ENCODE measurements at places on chromosomes 5 and 9.

DNA sequence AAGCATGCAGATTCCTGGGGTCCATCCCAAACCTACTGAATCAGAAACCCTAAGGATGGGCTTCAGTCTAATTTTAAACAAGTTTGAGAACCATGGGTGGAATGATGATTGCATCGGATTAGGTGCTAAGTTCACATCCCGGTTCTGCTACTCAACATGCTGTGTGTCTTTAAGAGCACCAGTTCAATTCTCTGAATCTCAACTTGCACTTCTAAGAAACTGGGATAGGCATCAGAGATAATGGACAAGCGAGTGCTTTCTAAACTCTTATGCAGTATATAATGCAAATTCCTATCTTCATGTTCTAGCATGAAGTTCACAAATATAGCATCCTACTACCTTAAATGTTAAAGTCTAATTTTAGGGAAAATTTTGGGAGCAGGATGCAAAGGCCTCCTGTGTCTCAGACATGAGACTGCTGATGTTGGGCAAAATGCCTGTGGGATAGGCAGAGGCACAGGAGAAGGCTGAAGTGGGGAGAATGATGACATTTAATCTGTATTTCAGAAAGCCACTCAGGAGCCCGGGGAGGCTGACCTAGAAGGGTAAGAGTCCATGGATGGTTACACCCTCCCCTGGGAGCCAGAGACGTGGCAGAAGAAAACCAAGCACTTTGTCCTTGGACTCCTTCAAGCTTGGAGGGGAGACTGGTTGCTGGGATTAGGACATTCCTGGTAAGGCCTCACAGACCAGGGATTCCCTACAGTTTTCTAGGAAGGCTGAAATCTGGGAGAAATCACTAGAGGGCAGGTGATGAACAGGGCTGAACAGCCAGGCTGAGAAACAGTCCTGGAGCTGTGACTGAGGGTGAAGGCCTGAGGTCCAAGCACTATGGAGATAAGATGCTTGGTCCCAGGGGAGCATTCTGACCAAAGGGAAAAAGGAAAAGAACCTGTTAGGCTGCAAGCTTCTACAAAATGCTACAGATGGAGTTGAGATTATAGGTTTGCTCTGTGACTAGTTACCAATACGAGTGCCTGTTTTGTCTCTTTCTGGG is 311.9 kb upstream of the PANK3 start:
- no peak for DNase-seq

- DNase-seq = no peak
These were observed 183.9 kb downstream of the SLIT3 start for GRCh38 chr5:169116961-169117461.

DNA sequence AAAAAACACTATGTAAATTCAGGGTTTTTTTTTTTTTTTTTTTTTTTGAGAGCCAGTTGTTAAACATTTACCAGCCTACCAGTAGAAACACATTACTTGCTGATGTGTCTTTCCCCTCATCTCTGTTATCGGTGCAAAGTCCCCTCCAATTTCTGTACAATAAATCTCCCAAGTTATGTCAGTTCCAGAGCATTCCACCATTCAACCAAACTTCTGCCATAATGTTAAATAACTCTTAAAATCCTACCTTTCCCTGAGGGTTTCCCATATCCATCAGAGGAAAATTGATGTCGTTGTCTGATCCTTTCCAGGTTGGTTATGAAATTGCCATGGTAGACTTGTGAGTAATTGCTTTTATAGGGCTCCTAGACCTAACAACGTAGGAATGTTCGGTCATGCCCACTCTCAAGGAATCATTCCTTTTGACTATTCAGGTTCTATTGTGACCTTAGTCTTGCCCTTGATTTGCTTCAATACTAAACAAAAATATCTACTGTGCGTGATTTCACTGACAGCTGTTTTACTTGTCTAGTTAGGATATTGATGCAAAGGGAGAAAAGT is 5.6 kb upstream of the PPP2R2B start:
- DNase-seq = no peak

DNA sequence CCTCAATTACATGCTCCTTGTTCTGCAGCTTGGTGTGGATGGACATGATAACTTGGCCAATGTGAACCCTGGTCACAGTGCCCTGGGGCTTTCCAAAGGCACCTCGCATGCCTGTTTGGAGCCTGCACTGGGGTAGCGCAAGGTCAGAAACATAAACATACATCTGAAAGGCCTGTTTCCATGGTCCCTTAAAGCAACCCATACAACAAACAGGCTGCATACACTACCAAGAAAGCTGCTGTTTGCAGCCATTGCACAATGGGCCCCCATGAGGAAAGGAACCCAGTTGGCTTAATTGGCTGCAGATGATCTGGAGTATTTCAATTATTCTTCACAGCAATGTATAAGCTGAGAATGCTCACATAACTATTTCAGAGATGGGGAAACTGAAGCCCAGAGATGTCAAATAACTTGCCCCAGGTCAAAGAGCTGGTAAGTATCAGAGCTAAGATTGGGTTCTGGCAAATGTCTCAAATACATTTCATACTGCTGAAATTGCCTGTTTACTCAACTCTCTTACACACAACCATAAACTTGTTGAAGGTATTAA is 233.9 kb downstream of the ASTN2 start:
- no peak for DNase-seq

DNA sequence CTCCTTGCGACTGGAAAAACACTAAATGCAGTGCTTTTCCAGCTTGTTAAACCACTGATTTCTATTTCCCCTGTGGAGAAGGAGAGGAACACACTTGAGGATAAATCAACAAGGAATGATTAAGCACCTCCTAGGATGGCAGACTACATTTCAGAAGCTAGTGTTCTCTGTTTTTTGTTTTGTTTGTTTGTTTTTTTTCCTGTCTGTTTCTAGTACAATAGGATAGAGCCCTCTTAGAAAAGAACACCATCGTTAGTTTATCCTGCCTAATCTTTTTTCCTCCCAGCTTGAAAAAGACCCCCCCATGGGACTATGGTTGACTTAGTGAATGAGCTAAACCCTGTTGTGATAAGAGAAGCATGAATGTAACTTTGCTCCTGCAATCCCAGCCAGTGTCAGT is 3.9 kb upstream of the TAL2 start:
- no peak for DNase-seq

- no peak for DNase-seq
These were observed 253.4 kb upstream of the DMAC1 start for GRCh38 chr9:8052991-8053390.

GRCh38 chr5:17805227-17805825 is 171.1 kb downstream of the TAF11L14 start:
- DNase-seq = no peak

DNA sequence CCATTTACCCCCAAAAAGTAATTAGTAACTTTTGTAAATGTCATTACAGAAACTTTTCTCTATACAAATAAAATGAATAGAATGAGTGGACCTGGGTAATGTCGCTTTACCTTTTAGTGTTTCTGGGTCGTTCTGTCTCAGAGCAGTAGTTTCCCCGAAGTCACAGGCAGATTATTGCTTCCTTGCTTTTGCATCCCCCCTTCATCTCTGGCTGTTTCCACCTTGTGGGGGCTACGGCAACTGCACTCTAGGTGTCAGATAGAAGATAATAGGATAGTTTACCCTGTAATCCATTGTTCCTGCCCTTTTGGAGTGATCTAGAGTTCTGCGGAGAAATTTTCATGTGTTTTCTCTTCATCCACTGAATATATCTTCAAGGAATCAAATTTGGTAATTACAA is 68.7 kb downstream of the PRR16 start:
- DNase-seq = no peak

DNA sequence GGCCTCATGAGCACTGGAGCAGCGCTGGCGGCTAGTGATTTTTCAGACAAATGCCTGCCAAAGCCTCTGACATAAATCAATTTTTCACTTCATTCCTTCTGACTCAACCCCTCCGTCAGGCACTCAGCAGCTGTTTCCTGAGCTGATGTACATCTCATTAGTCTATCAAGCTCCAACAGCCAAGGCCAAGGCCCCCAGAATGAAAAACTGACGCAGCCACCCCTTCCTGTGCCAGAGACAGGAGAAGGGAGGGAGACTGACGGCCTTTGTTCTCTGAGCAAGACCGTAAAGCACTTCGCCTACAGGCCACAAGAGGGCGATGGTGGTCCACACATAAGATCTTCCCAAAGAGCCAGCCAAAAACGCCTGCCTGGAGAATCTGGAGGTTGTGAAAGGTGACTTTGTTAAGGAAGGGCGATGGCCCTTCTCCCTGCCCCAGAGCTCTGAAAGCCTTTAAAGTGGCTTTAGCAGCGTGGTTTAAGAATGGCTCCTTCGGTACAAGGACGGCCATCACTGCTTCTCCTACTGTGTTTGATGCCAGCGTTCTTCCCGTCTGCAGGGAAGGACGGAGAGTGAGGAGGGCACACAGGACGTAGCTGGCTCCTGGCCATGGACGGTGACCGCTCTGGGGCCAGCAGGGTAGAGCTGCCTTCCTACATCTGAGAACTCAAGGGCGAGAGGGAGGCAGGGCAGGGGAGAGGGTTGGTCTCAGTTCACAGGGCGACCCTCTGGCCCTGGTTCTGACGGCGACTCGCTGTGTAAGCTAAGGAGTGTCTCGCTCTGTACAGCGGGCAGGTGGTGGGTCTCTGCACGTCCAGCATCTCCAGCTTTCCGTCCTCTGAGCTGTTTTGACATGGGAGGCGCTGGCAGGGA is 37.0 kb downstream of the ALG2 start:
- DNase-seq = peak; percentile 58

GRCh38 chr5:54360925-54361662 is 50.7 kb upstream of the ARL15 start:
- no peak for DNase-seq

GRCh38 chr9:111036946-111037345 is 1.3 kb downstream of the LPAR1 start:
- DNase-seq = no peak

- DNase-seq = no peak
These were observed 51.1 kb downstream of the ENC1 start for GRCh38 chr5:74589204-74590056.

GRCh38 chr5:59317023-59317773 is 576.3 kb downstream of the PDE4D start:
- DNase-seq = no peak

DNA sequence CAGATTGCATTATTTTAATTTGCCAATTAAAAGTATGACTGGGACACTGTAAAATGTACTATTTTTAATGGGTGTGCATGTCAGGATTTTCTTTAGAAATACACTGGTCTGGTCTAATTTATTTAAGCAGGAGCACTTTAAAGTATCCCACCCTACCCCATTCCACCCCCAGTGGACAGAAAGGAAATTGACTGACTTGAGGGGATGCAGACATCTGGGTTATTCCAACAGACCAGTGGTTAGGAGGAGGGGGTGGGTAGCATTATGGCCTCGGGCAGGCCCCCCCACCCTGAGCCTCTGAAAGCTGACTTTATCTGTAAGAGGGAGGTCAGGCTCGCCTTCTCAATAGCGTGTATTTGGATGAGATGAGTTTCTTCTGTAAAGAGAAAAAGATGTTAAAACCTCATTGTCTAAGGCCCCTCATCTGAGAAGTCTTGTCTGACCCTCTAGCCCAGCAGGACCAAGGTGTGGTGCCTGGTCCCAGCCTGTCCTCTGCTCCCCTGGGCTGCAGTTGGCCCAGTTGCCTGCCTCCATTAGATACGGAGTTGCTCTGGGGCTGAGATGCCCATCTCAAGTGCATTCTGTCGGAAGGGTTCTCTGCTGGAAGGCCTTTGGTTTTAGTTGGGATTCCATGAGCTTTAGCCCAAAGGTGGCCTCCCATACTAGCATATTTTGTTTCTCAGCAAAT is 4.4 kb downstream of the HNRNPAB start:
- no peak for DNase-seq

- no peak for DNase-seq
These were observed 15.2 kb downstream of the TMEM171 start for GRCh38 chr5:73135429-73136054.

GRCh38 chr5:72107131-72107900 is at the start of gene MAP1B:
Gene MAP1B, plus strand, starts transcription at chr5:72107475. Its CDS starts 57 bp downstream, at chr5:72107532.
- peak; percentile 76 for DNase-seq

- DNase-seq = no peak
These were observed 303.0 kb downstream of the PARP8 start for GRCh38 chr5:50969151-50970031.

DNA sequence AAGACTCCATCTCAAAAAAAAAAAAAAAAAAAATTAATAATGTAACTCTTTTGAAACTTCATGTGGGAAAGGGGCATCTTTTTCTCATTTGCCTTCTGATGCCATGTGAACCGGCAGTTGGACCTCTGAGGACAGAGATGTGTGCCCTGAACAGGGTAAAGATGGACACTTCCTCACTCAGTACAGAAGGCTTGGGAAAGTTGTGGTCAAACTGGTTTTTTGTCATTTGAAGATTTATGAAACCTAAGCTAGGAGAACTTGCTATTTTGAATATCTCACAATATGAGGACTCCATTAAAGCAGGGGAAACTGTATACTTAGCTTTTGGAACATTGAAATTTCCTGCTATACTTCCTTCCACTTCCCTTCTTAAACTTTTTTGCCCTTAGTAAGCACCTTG is 147.5 kb upstream of the ALDH1B1 start:
- no peak for DNase-seq

- no peak for DNase-seq
These were observed 35.7 kb downstream of the TRPC7 start for GRCh38 chr5:136329484-136330190.

DNA sequence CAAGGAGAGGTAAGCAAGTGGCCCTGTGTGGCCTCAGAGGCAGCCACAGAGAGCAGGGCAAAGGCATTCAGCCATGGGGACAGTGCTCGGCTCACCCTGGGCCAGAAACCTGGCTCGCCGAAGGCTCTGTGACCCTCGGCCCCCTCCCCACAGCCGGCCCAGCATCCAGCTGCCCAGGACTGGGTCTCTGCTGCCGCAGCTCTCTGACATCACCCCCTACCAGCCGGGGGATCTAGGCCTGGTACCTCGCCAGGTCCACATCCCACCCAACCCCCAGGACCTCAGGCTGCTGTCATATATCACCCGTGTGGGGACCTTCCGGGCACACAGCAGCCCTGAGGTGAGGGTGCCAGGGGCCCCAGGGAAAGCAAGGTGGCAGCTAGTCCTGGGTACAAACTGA is 2.6 kb downstream of the PTRH1 start:
- no peak for DNase-seq

- DNase-seq = no peak
These were observed 71.7 kb upstream of the SLC25A51 start for GRCh38 chr9:37975639-37976038.

DNA sequence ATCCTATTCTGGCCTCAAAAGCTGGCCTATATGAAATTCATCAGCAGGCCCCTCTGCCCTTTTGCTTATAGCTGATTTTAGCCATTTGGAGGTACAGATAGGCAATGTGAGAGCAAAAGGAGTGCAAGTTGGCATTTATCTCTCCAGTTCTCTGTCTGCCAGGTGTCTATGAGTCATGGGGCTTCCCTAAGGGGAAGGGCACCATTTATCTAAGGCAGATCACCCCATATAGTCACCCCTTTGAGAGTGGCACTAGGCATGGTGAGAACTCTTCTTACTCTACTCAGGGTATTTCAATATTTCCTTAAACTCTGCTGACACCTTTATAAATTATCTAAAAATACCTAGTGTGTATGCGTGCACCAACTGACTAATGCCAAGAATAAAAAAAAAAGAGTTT is 314.7 kb upstream of the CDH6 start:
- no peak for DNase-seq

- DNase-seq = no peak
These were observed 200.2 kb downstream of the SPATA31D1 start for GRCh38 chr9:82188817-82189216.

- no peak for DNase-seq
These were observed 82.4 kb downstream of the NTRK2 start for GRCh38 chr9:84751921-84752320.

GRCh38 chr5:13246053-13246452 is 698.4 kb downstream of the DNAH5 start:
- DNase-seq = no peak
